HT1080 (cell line): ENCODE measurements at places on chromosomes 1 and 21.

GRCh38 chr1:77271852-77272580, 9.8 kb upstream of the AK5 start:
- peak; percentile 62 for DNase-seq

DNA sequence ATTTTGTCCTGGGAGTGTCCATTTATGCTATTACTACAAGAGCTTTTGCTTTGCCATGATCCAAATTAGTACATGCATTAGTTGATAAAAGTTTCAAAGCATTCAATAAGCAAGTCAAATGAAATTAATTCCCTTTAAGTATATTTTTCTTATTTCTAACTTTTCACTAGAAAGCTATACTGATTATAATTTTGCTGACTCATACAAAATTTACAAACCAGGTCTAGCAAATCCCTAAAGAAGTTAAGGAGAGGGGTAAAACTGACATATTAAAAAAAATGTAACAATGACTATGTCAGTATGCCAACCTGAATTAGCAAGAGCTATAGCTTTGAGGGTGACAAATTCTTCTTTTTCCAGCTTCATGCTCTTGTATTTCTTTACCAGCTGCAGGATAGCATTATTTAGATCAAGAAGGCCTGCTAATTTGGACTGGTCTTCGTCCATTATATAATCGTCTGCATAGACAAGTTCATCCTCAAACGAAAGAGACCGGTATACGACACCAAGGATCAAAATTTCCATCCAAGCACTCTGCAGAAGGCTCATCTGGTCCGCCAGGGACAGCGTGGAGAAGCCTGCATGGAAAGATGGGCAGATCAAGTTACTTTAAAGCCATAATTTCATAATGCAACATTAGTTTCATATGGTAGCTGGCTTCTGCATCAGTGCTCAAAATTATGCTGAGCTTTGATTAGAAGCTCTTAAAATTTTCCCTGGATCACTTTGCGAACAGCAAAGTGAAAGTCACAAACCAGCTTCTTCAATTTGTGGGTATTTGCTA, 95.8 kb upstream of the USH2A start:
- no peak for DNase-seq

GRCh38 chr21:27154451-27155129, 187.7 kb upstream of the ADAMTS5 start:
- DNase-seq, result no peak

- no peak for DNase-seq
These were observed 92.0 kb downstream of the DIRAS3 start for GRCh38 chr1:67958472-67958871.
